ELR (cell line): ENCODE measurements at places on chromosomes 5 and 9.
A peak's percentile ranks its signal among the peaks of the same experiment; 100 is the strongest.

GRCh38 chr9:87278971-87279733, 218.5 kb upstream of the DAPK1 start:
- no peak for DNase-seq

GRCh38 chr5:133994990-133995333, 9.8 kb downstream of the VDAC1 start:
- DNase-seq: no peak

DNA sequence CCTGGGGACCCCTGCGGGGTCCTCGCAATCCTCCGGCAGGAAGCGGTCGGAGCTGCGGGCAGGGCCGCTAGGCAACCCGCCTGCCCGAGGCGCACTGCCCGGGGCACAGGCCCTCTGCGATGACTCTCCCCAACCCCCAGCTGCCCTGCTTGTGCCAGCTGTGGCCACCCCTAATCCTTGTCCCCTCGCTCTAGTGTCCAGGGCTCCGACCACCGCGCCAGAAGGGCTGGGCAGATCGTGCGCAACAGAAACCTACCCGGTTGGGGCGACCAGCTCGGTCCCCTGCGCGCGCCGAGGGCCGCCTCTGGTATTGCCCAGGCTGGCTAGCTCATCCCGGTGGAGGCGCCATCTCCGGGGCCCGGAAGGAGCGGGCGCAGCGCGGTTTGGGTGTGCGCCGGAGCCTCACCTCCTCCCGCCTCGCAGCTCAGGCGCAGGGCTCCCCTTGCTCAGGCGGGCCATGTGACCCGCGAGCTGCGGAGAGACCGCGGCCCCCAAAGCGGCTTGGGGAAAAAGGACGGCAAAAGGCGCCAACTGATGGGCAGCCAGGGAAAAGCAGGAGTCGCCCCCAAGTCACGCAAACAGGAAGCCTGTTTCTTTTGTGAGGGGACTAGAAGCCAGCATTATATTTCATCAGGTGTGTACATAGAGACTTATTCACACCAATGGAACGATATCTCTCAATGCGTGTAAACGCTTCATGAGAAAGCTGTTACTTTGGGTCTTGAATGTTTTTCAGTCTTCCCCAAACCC, 46.8 kb upstream of the RNF20 start:
- DNase-seq: peak; percentile 79

- DNase-seq: no peak
These were observed 3.2 kb upstream of the DBN1 start for GRCh38 chr5:177476531-177477233.

DNA sequence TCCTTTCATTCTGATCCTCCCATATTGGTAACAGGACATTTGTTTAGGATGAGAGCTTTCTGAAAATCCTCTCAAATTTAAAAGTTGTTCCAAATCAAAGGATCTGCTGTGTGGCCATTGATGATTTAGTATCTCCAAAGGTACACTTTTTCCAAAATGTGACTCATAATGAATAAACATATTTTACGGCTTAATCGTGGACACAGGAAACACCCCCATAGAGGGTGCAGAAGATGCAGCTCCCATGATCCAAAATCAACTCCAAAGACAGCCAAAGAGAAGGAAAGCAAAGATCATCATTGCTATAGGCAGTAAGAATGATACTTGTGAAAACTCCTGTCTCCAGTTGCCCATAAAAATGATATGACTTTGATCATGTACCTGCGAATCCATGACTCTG, 239.7 kb downstream of the PIK3R1 start:
- DNase-seq: peak; percentile 66

- no peak for DNase-seq
These were observed 67.2 kb downstream of the CAMSAP1 start for GRCh38 chr9:135840107-135840506.

- no peak for DNase-seq
These were observed 686.1 kb upstream of the CHD1 start for GRCh38 chr5:99614888-99615287.

- no peak for DNase-seq
These were observed 14.1 kb downstream of the SNX2 start for GRCh38 chr5:122788996-122789395.

DNA sequence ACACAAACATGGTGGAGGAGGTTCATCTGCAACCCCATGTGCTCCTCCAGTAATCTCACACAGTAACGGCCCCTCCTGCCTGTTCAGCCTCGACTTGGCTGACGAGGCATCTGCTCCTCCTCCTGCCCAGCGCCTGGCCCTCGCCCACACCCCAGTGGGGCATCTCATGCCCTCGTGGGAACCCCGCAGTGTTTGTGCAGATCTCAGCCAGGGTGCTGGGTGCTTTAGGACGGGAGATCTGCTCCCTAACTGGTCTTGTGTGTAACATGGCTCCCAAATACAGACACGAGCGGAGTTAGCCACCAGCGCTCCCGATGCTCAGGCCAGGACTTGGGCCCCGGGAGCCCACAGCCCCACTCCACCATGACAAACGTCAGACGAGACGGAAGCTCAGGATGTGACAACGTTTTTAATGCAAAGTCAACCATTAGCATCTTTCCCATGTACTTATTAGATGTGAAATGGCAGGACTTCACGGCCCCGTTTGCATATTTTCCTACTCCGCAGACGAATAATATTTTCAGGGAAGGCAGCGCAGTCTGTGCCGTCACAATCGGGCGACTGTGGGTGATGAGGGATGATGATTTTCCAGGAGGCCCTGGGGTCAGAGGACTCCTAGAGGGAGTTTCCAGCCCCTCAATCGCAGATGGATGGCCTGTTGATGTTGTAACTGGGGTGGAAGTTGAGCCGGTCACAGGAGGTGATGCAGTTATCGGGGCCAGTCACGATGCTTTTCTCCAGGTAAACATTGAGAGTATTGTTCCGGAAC, 5.5 kb upstream of the MRPS2 start:
- no peak for DNase-seq

DNA sequence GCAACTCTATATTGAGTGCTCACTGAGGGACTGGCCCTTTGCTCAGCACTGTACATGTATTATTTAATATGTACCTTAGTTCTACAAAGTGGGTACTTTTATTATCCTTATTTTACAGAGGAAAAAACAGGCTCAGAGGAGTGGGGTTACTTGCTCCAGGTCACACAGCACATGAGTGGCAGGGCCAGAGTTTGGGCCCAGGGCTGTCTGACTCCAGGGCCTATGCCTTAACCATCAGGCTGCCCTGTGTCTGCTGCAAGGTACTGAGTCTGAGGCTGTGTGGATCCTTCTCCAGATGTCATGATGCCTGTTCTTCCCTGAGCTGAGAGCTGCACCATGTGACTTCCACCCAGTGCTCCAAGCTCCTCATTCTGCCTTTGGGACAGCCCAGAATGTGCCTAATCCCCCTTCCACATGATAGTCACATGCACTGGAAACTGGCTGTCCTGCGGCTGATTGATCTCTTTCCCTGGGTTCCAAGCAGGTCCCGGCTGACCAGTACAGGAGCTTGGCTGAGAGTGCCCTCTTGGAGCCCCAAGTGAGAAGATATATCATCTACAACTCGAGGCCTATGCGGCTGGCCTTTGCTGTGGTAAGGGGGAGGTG, 15.4 kb downstream of the TMEM268 start:
- DNase-seq: no peak

- DNase-seq: no peak
These were observed 17.4 kb downstream of the MARCHF6 start for GRCh38 chr5:10370931-10371330.

- peak; percentile 87 for DNase-seq
These were observed 13.3 kb downstream of the CAPSL start for GRCh38 chr5:35924950-35925722.

DNA sequence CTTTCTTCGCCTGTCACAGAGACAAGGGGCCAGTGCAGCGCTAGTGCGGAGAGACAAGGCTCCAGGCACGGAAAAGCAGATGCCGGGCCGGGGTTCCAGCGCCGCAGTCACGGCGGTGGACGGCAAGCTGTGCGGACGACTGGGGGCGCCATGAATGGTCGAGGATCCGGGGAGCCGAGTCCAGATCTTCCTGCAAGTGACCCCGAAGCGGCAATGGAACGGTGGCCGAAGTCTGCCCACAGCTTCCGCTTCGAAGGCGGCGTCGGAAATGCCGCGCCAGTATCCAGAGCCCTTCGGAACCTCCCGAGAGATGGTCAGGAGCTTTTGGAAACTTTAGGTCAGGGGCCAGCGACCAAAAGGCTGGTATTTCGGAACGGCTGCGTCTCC, 601 bp upstream of the FAF2 start:
- DNase-seq: no peak

DNA sequence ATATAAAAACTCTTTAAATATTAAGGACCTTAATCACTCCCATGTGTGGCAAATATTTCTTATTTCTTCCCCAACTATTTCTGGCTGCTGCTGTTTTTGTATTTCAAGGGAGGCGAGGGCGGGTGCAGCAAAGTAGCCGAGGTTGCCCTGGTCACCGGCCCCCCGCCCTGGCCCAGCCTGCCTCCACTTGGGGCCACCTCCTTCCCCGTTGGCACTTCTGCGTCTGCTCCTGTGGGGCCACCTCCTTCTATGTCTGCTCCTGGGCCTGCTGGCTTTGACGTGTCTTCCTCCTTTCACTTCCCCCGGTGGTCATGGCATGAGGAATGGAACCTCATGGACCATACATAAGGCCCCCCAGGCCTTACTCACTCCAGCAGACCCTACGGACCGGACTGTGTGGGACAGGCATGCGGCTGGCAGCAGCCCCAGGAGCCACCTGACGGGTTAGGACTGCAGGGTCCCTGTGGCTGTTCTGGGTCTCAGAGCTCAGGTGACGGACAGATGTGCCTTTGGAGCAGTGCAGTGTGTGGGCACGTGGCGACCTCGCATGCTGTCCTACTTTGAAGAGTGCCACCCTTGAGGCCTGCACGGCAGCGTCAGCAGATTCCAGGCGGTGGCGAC, 5.8 kb upstream of the ENTPD8 start:
- no peak for DNase-seq

DNA sequence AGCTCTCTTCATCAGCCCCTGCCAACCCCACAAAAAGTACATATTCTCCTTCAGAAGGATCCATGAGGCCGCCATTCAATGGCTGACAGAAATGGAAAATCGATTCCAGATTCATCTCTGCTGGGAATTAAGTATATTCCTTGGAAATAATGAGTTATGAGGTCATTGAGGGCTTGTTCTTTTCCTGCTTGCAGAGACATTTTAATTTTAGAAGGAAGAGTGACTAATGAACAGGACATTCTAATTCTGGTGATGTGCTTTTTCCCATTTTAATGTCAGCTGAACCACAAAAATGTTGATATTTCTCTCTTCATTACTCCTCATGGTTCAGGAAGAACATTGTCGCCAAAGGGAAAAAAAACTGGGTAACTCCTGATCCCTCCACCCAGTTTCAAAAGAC, 314.0 kb downstream of the PIK3R1 start:
- peak; percentile 17 for DNase-seq
